ENCODE measurements at places on chromosomes 2 and 18.

GRCh38 chr2:106885971-106886915 lies at the start of gene ST6GAL2:
ST6GAL2 (minus strand) TSS chr2:106886167; CDS start chr2:106843977, 42,190 bp downstream.
- no peak for DNase-seq

- DNase-seq, result no peak
These were observed 18.0 kb downstream of the C2orf74 start for GRCh38 chr2:61179701-61180639.

DNA sequence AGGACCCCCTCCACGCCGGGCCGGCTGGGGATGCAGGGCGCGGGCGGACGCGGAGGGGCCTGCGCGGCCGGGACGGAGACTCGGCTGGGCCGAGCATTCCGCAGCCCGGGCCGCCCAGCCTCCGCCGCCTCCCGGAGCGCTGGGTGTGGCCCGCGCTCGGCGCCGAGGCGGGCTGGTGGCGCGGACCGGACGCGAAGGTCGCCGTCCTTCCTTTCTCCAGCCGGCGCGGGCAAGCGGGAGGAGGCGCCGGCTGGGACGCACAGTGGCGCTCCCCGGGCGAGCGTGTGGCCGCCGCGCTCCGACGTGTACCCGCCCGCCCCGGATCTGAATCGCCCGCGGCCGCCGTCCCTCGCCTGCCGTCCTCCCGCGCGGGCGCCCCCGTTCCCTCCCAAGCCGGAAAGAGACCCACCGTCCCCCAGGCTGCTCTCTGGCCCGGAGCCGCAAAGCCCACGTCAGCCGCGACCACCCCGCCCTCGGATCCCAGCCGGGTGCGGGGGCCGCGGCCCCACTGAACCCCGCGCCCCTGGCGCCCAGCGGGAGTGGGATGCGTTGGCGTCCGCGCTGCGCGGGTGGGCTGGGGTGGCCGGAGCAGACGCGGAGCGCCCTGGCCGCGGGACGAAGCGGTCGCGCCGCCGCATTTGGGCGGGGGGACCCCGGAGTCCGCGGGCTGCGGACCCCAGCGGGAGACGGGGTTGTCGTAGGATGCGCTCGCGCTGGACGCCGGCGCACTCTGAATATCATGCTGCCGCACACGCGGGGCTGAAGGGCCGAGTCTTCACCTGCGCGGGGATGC lies 634 bp downstream of the SPATS2L start:
- no peak for DNase-seq

GRCh38 chr2:158539176-158540005 lies 82.6 kb downstream of the PKP4 start:
- DNase-seq, result no peak

- DNase-seq, result no peak
These were observed 39.4 kb upstream of the CTDP1 start for GRCh38 chr18:79640064-79640672.

GRCh38 chr2:197209742-197210408 lies 100.7 kb downstream of the ANKRD44 start:
- DNase-seq, result no peak
